Cardiac septum (tissue), 1 donor: ENCODE measurements at places on chromosomes 12 and 14. TPM values are rescaled to one million over a fixed set of nuclear protein-coding genes. Genes with fewer than 3 reads are reported as not detected.

DNA sequence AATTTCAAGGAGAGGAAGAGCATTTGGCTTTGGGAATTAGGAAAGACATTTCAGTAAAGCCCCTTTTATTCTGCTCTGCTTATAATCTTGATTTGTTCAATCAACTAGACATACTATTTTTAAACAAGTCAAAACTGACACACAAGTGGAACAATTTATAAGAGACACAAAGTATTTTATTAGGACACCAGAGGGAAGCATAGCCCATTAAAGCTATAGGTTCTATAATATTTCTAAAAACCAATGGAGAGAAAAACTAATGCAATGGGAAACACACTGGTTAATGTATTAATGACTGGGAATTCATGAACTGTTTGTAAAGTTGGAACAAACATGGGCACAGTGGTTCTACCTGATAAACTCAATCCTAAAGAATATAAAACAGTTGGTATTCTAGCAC is 15.3 kb upstream of the CERS5 start:
- DNase-seq = no peak

DNA sequence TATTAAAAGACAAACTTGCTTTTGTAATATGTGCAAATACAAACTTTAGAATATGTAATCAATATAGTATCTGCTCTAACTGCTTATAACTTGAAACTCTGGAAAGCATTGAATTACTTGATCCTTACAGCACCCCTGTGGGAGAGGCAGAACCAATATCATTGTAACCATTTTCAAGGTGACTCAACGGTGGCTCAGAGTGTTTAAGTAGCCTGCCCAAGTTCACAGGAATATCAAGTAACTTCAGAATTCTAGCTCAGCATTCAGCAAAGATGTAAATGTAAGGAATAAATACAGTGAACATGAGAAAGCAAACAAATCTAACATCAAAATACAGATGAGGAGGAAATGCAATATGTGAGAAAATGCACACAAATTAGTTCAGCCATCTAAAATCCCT is 264.6 kb downstream of the NELL2 start:
- DNase-seq = no peak

DNA sequence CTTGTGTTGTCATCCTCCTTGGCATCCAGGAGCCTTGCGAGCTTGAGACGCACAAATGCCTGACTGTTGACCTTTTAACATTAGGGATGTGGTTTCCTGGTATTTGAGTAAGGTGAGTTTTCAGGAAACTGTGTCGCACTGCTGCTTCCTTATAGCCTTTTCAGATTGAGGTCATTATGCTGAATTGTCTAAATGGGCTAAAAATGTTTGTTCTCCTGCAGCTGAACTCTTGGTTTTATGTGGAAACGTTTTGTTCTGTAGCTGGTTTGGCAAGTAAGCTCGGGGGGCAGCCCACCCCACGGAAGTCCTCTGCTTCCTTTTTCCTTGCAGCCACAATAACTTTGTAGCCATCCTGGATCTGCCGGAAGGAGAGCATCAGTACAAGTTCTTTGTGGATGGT is 5.7 kb downstream of the PRKAB1 start:
- no peak for DNase-seq

DNA sequence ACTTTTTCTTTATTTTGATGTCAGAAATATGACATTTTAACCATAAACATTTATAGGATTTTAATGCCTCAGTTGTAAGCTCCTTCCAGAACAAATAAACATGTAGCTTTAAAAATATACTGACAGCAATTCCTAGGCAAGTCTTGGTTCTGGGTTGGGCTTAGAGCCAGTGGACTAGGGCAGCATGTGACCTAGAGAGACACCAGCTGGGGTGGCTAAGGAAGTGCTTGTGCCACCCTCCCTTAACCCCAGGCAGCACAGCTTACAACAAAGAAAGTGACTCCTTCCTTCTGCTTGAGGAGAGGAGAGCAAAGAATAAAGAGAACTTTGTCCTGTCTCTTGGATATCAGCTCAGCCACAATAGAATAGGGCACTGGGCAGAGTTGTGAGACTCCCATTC is 61.6 kb upstream of the KTN1 start:
- no peak for DNase-seq

GRCh38 chr12:33519566-33519965 is 79.9 kb upstream of the SYT10 start:
- no peak for DNase-seq

GRCh38 chr12:3161861-3162260 is 84.7 kb downstream of the TSPAN9 start:
- DNase-seq = no peak

DNA sequence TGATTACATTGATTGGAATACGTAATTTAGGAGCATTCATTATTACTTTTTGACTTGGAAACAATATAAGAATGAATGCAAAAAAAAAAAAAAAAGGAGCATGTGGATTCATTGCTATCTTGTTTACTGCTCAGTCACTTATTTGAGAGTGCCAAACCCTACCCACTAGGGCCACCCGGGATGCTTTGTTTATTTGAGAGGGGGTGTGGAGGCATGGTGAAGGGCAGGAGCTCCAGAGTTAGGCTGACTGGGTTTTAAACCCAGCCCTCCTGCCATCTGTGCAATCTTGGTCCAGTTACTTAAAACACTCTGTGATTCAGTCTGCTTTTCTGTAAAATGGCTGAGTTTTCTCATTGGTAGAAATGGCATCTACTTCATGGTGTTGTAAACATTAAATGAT is 195.2 kb downstream of the RAD51B start:
- DNase-seq = no peak

DNA sequence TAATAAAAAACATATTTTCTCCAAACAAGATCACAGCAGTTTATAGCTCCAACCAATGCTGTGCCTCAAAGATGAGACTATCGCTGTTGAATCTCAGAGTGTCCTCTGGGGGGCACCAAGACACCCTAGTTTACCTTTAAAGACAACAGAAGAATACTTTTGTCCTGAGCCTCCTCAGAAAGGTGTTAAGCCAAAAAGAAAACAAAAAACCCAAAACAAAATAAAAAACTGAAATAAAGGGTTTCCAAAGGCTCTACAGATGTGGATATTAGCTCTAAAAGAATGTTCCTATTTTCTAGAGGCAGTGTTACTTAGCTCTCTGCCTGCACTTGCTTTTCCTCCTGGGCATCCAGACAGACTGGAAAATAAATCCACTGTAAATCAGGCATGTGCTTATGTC is 86.9 kb upstream of the TTC7B start:
- DNase-seq = no peak

DNA sequence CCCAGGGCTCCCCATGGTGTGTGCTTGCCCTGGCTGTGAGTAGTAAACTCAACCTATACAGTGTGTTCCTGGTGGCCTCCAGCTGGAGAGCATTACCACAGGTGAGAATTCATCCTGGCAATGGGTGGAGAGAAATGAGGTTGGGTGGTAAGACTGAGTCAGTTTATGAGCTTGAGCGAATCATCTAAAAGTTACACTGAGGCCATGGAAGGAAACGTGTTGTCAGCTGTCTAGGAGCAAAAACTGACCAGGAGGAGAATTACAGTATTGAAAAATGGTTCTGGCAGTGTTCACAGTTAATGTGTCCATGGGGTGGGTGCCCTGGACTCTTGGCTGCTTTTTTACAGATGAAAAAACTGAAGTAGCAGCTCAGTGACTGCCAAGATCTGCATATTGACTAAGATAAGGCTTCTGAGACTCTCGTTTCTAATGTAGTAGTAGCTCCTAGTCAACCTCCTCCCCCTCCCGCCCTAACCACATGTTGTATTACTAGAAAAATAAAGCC is 202.0 kb upstream of the AMIGO2 start:
- DNase-seq = no peak

DNA sequence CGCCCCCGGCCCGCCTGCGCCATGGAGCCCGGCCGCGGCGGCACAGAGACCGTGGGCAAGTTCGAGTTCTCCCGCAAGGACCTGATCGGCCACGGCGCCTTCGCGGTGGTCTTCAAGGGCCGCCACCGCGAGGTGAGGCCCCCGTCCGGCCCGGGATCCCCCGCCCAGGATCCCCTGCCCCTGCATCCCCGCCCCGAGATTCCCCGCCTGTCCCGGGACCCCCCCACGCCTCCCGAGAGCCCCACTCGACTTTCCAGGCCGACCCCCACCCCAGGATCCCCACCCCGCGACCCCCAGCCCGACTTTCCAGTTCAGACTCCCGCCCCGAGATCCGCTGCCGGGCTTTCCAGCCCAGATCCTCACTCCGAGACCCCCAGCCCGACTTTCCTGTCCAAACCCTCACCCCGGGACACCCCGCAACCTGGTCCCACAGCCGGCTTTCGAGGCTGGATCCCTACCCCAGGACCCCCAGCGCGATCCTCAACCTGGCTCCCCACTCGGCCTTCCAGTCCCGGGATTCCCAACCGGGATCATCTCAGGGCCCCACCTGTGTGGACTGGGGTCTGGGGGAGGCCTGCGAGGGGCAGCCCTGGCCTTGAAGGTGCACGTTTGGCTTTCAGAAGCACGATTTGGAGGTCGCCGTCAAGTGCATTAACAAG is 688 bp downstream of the ULK1 start:
- no peak for DNase-seq

POMT2 gene
- 19.9 TPM for total RNA-seq

TSHR gene
- not detected for total RNA-seq
